Stimulated activated CD8-positive, alpha-beta memory T cell treated with anti-CD3 and anti-CD28 coated beads, Interleukin-15, amount 100 ng/mL, for 4 hours (primary cell): ENCODE measurements at places on chromosomes 3 and 15.

GRCh38 chr3:112908252-112908651 lies 61.6 kb upstream of the CD200R1L start:
- DNase-seq = no peak

DNA sequence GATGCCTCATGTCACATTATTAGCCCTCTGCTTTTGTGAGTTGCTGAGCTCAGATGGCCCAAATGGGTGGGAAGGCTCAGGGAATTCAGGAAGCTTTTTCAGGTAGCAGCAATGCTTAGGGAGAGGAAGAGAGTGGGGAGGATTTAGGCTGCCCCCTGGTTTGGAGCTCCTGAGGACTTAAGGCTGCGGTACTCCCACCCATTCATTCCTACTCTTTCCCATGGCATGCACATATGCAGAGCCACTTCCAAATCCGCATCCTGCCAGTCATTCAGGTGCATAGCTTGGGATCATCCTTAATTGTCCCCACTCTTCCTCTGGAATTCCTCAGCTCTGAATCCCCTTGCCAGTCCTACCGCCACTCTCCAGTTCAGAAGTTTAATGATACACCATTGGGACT lies 343.1 kb upstream of the FRG2C start:
- DNase-seq = no peak

- DNase-seq = no peak
Observed at GRCh38 chr3:115062412-115062956, 84.6 kb downstream of the ZBTB20 start.

DNA sequence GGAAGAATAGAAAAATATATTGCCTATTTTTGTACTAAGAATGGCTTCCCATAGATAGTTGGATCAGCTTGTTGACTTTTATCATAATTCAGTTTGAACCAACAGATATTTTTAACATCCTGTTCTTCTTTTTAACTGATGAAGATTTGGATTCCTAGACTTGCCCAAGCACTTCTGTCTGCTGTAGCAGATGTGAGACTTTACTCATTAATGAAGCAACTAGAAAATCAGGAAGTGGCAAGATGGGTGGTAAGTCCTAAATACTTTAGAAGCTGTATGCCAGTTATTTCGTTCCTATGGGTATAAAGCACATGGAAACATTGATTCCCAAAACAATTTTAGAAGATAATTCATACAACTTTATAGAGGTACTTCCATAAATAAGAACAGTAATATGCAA lies 8.4 kb downstream of the PIGB start:
- DNase-seq = no peak

DNA sequence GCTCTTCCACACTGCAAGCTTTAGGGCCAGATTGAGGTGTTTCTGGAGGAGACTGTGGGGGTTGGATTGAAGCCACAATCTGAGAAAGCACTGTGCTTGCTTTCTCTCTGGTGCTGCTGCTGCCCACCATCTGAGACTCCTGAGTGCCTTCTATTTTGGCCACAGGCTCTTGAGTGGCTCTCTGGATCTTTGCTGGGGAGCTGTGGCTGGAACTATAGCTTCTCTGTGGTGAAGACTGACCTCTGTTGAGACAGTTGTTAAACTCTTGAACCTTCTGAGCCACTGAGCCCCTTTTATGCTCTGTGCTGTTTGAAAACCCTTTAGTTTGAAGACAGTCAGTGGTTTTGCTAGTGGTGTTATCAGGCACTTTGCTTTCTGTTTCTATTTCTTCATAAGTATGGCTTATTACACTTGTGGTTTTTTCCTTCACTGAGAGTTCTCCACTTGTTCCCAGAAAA lies 108.7 kb upstream of the TSPAN3 start:
- DNase-seq = no peak

GRCh38 chr3:37899711-37900306 lies 38.1 kb downstream of the CTDSPL start:
- no peak for DNase-seq

DNA sequence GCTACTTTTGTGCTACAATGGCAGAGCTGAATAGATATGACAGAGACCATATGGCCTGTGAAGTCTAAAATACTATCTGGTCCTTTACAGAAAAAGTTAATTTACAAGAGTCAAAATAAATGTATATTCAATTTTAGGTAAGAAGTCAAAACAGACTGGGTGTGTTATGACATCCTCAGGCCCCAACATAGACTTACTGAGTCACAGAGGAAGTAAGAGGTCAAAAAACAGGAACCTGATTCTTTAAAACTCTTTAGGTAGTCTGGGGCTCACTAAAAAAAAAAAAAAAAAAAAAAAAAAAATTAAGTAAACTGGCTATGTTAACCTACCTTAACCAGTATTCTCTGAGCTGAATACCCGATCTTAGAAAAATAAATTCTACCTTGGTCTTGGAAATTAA lies 13.1 kb downstream of the DNAAF4 start:
- no peak for DNase-seq

GRCh38 chr3:59192473-59192872 lies 142.6 kb upstream of the CFAP20DC start:
- DNase-seq = no peak

DNA sequence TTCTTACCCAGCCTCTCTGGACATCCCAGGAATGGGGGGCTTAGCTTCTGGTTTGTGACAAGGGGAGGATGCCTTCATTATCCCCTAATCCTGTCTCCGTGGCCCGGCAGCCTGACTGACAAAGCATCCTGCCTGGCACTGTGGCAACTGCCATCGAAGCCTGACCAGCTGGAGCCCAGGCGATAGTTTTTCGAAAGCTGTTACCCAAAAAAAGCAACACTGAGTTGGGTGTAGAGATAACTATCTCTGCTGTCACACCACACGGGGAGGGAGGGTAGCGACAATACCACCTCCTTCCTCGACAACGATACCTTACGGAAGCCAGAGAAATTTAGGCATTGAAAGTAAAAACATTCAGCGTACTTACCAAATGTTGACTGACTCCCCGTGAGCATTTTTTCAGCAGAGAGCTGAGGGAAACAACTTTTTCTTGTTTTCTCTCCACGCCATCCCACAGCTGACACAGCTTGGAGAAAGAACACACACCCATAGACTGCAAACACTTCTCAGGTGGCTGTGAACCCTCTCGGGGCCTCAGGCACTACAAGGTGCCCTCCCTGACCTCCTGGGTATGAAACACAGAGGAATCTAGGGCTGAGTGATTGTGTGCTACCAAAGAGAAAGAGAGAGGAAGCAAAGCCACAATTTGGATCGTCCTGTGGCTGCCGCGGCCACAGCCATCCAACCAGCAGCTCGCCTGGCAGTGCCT lies 361.9 kb upstream of the ICE2 start:
- DNase-seq = peak; percentile 24

- DNase-seq = no peak
Observed at GRCh38 chr3:45751537-45752242, 44.6 kb downstream of the SLC6A20 start.

DNA sequence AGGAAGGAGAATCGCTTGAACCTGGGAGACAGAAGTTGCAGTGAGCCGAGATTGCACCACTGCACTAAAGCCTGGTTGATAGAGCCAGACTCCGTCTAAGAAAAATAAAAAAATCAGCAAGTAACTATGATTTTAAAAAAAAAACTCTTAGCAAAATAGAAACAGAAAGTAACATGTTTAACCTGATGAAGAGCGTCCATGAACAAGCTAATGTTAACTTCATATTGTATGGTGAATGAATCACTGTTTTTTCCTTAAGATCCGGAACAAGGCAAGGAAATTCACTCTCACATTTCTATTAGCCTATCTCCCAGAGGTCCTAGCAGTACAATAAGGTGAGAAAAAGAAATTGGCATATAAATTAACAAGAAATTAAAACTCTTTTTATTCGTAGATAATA lies 69.0 kb downstream of the RFX7 start:
- no peak for DNase-seq

DNA sequence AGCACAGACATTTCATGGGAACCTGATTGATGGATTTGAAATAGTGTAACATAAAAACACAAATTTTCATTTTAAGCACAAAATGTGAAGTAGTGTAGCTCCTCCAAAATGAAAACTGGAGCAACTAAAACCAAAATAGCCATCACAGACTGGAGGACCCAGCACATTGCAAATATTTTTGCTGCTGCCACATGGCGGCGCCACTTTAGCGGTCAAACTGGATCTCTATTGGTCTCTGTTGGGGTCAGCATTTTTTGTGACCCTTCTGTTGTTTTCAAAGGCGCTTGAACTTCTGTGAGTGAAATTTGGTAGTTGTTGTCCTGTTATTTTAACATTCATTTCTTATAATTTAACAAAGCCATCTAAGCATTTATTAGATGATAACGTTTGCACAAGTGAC lies 259.9 kb downstream of the IL20RB start:
- no peak for DNase-seq

DNA sequence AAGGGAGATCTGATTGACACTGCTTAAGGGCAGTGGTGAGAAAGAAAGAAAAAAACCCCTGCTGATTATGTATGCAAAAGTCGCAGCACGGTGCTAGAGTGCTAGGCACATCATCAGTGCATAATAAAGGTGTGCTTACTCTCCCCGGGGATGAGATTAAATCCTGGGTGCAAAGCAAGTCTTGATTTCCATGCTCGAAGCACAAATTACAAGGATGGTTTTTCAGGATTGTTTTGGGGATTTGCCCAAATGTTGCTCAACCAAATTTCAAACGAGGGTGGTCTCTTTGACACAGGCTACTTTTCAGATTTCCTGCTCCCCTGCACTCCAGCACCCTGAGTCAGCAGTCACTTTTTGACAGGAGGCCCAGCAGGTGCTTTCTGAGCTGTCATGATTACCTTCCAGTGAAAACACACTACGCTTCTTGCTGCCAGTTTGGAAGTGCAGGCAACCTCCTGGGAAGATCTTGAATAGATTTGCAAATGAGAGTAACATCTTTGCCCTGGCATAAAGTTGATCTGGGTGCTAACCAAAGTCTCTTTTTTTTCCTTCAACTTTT lies 167.5 kb upstream of the TRIM42 start:
- DNase-seq = no peak

DNA sequence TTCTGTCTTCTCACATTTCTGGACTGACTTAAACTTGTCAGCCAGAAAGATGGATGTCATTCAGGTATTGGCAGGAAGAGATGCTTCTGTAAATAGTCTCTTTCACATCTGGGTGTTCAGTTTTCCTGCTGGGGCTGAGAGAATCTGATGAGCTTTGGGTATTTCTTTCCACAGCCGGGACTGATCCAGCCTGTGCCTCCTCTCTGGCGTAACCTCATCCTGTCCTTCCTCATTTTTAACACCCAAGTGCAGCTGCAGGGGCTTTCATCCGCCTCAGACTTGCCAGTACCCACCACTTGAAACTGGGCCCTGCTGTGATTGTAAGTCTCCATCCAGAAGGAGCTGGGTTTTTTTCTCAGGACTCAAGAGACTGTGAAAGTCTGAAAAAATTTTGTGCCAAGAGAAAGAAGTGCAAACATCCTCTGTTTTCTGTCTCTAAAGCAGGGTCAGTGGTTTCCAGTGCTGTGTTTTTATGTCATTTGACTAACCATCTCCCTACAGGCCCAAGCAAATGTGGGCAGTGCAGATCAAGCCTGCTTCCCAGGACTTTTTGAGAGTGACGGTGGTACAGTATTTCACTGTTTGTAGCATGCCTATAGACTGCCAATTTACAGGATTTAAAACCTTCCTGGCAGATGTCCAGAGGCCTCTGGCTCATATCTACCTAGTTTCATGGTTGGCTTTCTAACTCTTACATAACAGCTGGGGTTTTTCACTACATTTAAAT lies 342.7 kb downstream of the PTPRG start:
- DNase-seq = no peak

- DNase-seq = no peak
Observed at GRCh38 chr15:76330080-76330680, 6.4 kb upstream of the ISL2 start.

DNA sequence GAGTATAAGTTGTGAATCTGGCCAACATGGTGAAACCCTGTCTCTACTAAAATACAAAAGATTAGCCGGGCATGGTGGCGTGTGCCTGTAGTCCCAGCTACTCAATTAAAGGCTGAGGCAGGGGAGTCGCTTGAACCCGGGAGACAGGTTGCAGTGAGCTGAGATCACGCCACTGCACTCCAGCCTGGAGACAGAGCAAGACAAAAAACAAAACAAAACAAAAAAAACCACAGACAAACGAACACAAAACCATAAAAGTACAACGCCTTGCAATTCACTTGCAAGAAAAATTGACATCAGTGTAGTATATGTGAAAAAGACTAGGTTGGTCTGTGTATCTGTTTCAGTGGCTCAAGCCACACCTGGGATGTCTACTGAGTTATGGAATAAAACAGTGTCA lies 29.9 kb upstream of the CCDC80 start:
- no peak for DNase-seq

- DNase-seq = peak; percentile 12
Observed at GRCh38 chr3:43162230-43163084, 56.6 kb upstream of the POMGNT2 start.

DNA sequence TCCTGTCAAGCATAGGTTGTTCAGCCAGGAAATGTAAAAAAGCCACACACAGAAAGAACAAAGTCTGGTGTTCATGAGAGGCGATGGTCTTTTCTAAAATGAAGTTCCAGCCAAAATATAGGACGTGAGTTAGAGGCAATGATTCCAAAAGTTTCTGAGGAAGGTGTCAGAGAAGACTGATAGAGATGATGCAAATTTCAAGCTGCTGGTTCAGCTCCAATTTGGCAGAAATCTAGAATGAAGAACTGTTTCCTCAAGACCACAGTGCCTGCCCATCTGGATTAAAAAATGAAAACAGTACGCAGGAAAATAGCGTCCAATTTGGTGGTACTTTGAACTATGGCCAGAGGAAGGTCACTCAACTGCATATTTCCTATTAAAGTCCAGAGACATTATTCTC lies 672.9 kb downstream of the SQOR start:
- DNase-seq = no peak

GRCh38 chr3:58206406-58207011 lies 4.3 kb downstream of the DNASE1L3 start:
- no peak for DNase-seq

DNA sequence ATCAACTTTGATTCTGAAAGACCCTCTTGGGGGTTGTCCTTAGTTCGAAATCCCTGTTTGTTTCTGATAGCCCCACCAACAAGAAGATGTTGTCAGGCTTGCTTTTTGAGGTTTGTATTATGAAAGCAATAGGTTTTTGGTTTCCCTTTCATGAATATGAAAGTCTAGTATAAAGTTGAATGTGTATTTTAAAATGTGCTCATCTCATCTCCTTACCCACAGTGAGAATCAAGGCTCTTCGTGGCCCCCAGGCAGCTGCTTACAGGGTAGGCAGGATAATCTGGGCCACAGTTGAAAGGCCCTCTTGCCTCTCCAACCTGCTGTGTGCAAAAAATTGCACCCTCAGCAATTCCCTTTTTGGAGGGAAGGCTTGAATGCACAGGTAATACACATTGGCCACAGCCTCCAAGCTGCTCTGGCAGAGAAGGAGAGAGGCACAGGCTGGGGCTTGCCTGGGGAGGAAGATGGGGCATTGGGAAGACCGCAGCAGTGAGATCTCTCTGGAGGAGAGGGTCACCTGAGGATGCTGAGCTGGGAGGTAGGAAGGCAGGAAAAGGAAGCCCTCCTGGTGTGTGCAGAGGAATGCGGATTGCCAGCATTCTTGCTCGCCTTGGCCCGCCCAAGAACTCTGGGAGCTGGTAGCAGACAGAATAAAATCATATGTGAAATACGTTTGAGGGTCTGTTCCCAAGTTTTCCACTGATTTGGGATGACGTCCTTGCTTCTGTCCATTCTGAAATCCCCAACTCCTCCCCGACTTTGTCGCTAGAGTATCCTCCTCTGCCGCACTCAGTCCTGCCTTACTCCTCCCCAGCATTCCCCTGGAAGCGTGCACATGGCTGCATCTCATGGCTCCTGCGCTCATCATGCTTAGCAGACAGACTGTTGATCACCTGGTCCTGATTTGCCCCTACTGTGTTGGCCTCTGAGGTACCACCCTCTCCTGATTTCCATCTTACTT lies 196.4 kb downstream of the RPLP1 start:
- DNase-seq = no peak
